ENCODE measurements at places on chromosomes 1 and 21.

DNA sequence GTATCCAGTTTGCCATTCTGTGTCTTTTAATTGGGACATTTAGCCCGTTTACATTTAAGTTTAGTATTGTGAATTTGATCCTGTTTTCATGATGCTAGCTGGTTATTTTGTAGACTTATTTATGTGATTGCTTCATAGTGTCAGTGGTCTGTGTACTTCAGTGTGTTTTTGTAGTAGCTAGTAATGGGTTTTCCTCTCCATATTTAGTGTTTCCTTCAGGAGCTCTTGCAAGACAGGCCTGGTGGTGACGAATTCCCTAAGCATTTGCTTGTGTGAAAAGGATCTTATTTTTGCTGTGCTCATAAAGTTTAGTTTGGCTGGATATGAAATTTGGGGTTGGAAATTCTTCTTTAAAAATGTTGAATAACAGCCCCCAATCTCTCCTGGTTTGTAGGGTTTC, 69.2 kb upstream of the PDC start:
- no peak for DNase-seq

DNA sequence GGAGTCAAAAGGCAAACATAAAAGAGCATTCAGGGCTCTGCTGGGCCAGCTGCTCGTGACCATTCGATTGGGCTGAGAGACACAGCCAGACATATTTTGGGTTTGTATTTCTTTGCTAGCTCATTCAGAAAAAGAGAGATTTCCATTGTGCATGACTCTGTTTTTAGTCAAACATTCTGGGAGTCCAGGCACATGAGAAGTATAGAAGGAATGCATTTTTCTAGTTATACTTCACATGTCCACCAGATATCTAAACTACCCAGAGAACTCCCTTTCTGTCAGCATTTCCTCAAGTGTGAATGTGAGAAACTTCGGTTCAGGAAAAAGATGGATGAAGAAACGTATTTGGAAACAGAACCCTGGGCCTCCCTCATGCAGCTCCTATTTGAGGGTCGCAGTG, 6.3 kb upstream of the KCNE1 start:
- no peak for DNase-seq

GRCh38 chr1:94383966-94384408, 34.2 kb upstream of the ABCD3 start:
- no peak for DNase-seq

DNA sequence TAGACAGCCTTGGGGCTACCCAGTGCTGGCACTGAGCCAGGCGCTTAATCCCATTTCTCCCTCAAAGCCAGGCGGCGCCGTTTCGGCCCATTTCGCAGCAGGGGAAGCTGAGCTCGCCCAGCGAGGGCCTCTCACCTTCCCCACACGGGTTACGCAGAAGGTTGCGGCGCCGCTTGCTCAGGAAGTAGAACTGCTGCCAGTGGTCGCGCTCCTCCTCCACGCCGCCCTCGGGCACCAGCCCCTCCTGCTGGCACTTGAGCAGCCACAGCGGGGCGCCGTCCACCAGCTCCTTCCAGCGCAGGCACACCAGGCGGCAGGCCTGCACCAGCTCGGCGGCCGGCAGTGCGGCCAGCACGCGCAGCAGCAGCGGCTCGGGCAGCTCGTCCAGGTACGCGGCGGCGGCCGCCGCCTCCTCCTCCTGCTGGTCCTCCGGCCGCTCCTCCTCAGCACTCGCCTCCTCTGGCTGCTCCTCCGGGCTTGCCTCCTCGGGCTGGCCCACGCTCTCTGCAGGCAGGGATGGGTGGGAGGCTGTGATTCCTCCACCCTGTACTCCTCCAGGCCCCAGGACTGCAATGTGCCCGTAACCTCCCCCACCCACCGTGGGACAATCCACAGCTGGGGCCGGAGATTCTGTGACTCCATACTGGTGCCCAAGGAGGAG, 3.8 kb downstream of the FBXO2 start:
- peak; percentile 75 for DNase-seq

- no peak for DNase-seq
Measured at GRCh38 chr1:182386980-182387379, 4.6 kb downstream of the GLUL start.

GRCh38 chr1:157833145-157833544, 8.5 kb downstream of the CD5L start:
- no peak for DNase-seq

- DNase-seq = no peak
Measured at GRCh38 chr1:45804669-45804969, 1.2 kb downstream of the MAST2 start.

DNA sequence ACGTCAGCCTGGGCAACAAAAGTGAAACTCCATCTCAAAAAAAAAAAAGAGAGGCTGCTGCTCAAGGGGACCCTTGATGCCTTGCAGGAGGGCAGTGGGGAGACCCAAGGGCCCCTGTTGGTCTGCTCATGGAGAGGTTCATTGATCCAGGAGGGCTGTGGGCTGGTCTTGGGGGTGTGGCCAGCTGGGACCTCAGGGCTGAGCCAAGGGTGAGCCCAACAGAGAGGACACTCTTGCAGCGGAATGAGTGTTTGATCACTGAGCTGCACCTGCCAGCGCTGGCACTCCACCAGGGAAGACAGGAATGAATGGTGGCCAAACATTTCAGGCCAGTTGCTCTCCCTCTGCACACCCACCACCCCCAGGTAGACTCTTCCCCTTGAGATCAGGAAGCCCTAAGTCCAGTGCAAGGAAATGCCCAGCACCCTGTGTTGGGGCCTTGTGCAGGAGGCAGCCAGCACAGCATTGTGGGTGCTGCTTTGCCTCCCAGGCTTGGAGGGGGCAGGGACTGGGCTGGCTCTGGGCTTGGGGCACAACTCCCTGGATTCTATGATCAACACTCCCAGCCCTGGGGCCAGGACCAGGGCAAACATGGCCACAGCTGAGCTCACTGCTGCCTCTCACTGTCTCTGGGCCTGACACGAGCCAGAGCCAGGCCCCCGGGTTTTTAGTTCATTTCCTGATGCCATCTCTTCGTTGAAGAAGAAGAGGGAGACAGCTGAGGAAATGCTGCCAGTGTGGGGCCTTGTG, 50.7 kb downstream of the IRF2BP2 start:
- DNase-seq = no peak

- DNase-seq = no peak
Measured at GRCh38 chr1:32349211-32349708, 13.0 kb downstream of the FAM229A start.

DNA sequence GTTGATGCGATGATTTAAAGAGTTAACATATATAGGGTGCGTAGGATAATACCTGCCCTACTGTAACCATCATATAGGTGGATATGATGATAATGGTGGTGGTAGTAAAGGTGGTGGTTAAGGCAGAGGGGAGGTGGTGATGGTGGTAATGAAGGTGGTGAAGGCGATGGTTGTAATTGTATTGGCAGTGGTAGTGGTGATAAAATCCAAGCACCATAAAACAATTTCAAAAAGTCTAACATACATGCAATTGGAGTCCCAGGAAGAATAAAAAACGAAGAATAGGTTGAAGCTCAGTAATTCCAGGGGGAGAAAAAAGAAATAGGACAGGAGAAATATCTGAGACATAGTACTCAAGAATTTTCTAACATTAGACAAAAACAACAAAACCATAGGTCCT, 27.3 kb upstream of the RAB4A start:
- no peak for DNase-seq

GRCh38 chr1:226223157-226223785, at the start of gene MIXL1:
Gene MIXL1, plus strand, starts transcription at chr1:226223664. Its CDS starts 18 bp downstream, at chr1:226223682.
- no peak for DNase-seq

DNA sequence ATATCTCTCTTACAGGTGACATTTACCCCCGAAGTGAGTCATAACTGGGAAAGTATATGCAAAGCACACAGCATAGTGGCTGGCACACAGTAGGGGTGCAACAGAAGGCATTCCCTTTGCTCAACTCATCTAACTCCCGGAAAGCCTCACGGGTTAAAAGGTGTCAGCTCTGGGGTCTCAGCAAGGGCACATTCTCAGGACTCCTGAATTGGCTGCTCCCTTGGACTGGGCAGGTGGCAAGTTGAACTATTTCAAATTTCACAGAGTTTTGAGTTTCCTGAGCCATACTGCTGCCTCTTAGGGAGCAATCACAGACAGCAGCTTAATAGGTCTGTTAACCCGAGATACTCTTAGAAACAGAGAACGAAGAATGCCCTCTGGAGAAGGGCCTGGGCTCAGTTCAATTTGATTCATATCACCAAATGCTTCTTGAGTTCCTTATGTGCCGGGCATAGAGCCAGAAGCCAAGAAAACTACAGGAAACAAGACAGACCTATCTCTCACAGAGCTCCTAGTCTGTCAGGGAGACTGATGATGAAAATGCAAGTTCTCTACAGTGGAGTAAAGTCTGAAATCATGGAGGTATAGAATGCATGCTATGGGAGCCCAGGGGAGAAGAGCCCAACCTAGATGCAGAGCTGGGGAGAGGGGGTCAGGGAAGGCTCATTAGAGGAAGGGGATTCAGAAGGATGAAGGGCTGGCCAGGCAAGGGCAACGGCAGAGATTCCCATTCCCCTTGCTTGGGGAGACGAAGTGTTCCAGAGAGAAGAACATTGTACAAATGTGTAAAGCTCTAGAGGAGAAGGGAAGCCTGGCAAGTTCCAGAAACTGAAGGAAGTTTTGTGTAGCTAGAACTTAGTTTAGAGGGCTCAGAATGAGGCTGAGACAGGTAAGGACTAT, 143.9 kb upstream of the HMGB4 start:
- no peak for DNase-seq

DNA sequence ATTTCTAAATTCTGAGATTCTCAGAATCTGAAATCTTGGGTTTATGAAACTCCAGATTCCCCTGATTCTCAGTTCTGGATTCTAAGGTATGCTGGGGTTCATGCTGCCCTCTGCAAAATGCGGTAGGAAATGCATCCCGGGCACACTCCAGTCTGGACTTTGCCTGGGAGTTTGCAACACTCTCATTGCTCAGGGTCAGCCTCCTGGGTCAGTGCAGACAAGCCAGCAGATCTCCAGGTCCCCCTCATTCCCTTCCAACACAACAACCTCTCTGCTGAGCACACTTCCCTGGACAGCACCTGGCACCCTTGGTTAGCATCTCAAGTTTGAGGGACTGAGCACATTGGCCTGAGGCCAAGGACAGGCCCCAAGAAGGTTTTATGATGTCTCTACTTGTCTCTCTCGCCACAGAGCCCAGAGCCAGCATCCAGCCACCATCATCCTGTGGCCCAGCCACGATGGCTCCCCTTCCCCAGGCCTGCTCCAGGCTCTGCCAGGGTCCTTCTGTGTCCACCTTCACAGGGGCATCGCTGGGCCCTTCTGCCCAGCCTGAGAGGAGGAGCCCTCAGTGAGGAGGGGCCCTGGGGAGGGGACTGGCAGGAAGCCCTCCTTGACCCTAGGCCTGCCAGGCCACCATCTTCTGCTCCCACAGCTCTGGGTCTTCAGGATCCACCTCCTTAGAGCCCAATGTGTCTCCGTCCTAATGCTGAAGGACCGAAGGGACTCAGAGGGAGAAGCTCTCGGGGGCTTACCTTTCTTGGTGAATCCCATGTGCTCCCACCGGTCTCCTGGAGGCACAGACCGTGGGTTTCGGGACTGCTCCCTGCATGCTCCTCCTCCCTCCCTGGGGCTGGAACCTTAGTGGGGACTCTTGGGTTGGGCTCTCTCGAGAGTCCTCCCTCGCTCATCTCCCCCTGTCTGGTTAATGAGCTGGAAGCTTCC, 550.7 kb downstream of the PTPRU start:
- DNase-seq = no peak

DNA sequence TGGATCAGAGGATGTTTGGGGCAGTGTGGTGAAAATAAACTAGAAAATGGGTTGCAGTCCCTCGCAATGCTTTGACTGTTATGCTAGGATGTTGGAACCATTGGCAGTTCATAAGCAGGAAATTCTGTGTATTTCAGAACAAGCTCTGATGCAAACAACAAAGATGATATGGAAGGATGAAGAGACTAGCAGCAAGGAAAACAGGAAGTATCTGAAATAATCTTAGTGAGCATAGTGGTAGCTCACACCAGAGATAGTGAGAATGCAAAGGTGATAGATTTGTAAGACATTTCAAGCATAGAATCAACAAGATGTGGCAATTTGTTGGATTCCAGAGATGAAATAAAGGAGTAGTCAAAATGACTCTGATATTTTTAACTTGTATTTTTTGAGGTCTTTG, 11.1 kb upstream of the RCC1 start:
- DNase-seq = no peak

DNA sequence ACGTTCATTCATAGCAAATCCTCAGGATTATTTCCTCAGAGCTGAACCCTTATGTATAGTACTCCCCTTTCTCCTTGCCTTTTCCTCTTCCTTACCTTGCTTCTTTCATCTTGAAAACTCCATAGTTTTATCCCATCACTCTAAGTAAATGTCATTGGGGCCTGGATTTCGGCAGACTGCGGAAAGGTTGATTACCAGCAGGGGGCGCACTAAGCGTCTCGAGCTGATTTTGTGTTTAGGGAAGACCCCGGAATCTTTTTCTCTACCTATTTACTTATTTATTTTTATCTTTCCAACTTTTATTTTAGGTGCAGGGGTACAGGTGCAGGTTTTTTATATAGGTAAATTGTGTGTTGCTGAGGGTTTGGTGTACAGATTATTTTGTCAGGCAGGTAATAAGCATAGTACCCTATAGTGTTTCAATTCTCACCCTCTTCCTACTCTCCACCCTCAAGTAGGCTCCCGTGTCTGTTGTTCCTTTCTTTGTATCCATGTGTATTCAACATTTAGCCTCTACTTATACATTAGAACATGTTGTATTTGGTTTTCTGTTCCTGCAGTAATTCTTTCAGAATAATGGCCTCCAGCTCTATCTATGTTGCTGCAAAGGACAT, 11.4 kb upstream of the MTARC1 start:
- peak; percentile 29 for DNase-seq

- DNase-seq = no peak
Measured at GRCh38 chr1:32055416-32055815, 17.3 kb upstream of the TMEM39B start.

DNA sequence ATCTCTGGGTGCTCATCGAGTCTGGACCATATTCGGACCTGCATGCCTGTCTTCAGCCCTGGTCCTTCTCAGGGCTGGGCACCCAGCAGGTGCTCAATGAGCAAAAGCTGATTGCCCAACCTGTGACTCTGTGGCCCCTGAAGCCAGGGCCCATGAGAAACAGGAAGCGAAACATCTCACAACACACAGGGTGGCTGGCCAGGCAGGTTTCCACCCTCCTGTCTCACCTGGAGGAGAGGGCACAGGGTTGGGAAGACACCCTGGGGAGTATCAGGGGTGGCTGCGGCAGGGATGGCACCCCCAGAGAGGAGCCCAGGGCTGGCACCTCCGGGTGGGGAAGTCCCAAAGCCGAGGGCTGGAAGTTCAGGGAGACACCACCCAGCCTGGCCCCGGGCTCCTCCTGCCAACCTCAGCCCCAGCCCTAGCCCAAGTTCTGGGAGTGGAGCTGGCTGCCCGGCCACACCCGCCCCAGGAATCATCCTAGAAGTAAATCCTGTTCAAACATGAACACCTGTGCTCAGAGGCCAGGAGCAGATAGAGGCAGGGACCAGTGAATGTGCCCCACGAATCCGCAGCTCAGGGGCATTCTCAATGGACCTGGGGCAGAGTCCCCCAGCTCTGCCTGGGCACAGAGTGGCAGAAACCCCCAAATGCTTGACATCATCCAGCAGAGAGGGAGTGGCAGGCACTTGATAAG, 54.6 kb downstream of the RAP1GAP start:
- no peak for DNase-seq

Measured in activated T-cell treated with anti-CD3 and anti-CD28 coated beads, Interleukin-2, amount 50 U/mL, for 1 hour (primary cell).